ENCODE measurements at places on chromosomes 2 and 18.

DNA sequence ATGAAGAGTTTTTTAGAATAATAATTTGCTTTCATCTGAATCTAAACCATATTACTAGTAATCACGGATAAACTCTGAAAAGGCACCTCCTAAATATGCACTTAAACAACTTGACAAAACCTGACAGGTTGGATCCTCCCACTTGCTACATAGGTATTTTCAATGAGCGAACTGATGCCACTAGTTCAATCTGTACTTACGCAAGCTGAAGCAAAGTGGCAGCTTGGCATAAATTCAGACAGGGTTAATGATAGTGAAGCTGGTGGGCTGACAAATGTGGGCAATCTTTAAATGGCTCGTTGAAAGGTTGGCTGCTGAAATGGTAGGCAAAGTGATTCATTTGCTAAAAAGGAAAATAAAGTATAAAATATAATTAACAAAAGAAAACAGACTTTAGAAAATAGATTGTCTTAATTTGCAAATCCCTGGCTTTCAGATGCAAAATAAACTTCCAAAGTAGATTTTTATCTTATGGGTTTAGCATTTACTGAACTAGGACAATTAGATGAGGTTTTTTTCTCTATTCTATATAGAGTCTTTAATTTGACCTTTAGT, 1713.5 kb upstream of the SLC39A10 start:
- DNase-seq, result no peak

- DNase-seq, result no peak
These were observed 133.0 kb downstream of the PRPF40A start for GRCh38 chr2:152584301-152584700.

GRCh38 chr2:6370753-6371551, 494.8 kb downstream of the CMPK2 start:
- no peak for DNase-seq

- DNase-seq, result no peak
These were observed 89.9 kb downstream of the GULP1 start for GRCh38 chr2:188381614-188382013.

DNA sequence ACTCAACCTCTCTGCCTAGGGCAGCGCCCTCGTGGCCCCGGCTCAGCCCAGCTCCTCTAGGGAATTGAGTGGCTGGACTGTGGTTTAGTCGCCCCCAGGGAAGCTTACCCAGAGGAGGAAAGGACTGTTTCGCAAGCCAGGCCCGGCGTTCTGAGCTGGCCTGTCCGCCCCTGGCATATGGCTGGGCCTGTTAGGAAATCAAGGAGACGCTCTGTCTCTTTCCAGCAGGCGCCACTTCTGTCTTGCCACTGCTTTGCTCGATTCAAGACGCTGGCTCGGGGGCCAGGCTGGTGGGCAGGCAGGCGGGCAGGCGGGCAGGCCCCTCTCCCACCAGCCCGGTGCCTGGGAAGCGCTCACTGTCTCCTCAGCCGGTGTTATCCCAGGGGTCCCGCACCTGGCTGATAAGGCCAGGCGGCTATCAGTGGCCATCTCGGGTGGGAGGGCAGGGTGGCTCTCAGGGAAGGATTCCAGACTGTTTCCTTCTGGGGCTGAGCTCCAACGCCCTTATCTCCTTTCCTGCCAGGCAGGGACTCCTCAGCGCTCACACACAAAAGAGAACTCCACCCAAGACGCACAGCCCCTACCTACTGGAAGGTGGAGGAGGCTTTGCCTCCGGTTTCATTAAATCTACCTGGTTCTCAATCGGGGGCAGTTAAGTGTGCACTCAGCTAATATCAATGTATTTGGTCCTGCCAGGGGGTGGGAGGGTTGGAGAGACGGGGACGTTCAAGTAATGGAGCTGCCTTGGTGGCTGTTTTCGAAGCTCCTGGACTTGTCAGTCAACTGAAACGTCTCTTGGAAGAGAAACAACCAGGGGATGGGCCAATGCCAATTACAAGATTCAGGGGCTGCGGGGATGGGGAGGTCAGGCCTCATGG, 109.1 kb downstream of the SMAD7 start:
- no peak for DNase-seq

- DNase-seq, result no peak
These were observed 260.0 kb upstream of the TCF4 start for GRCh38 chr18:55847960-55848359.

DNA sequence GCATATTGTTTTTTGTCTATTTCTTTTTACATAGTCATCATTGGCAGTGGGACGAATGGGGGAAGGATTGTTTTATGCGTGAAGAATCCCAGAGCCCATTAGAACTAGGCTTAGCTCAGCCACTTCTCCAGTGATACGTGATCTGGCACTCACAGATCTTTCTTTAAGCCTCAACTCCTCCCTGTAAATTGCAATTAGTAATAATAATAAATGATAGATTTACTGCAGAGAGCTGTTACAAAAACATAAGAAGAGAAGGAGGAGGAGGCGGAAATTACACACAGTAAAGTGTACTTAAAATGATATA, 629.3 kb downstream of the NRXN1 start:
- no peak for DNase-seq
